ENCODE measurements at places on chromosomes 11 and 22.

- no peak for DNase-seq
Measured at GRCh38 chr11:34624069-34624468, 3.2 kb downstream of the EHF start.

GRCh38 chr11:123653827-123654565 is 428 bp downstream of the SCN3B start:
- DNase-seq, result no peak

GRCh38 chr11:1171223-1171984 is 13.7 kb downstream of the MUC5AC start:
- no peak for DNase-seq

DNA sequence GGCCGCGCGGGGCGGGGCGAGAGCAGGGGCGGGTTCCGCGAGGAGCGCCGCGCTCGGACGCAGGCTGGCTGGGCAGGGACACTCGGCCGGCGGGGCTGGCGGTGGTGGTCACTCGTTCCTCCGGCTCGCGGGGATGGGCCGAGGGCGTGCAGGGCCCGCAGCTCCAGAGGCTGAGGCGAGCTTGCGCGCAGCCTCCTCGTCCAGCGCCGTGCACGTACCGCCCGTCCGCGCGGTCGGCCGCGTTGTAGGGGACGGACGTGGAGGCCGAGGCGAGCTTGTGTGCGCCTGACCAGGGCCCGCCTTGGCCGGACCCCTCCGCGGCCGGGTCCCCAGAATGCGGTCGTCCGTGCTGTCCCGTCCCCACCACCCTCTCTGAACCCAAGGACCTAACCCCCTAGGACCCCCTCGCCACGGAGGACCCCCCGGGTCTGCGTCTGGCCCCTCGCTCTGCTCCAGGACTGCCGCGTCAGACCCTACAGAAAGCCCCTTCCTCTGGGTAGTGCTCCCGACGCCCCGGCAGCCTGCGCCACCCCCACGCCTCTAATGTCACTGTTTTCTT is 569 bp upstream of the YPEL1 start:
- no peak for DNase-seq

- peak; percentile 26 for DNase-seq
Measured at GRCh38 chr22:20741634-20742581, 32.0 kb upstream of the SERPIND1 start.

DNA sequence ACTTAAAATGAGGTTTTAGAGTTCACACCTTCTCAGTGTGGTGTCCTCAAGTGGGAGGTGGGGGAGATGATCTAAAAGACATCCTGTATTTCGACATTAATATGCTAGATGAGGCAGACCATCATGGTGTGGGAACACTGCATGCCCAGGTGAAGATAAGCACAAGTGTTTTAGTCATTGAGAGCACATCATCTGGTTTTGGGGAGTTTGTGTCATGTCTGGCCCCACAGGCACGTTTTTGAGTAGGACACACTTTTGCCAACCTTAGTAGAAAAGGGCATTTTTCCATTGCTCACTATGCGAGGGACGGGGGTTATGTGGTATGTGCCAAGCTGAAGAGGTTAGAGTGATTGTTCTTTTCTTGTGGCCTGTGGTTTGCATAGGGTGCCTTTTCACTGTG is 189.3 kb downstream of the DBX1 start:
- peak; percentile 9 for DNase-seq

- no peak for DNase-seq
Measured at GRCh38 chr11:79227308-79227707, 213.5 kb downstream of the TENM4 start.

GRCh38 chr22:22072169-22072836 is 89.7 kb upstream of the TOP3B start:
- no peak for DNase-seq

DNA sequence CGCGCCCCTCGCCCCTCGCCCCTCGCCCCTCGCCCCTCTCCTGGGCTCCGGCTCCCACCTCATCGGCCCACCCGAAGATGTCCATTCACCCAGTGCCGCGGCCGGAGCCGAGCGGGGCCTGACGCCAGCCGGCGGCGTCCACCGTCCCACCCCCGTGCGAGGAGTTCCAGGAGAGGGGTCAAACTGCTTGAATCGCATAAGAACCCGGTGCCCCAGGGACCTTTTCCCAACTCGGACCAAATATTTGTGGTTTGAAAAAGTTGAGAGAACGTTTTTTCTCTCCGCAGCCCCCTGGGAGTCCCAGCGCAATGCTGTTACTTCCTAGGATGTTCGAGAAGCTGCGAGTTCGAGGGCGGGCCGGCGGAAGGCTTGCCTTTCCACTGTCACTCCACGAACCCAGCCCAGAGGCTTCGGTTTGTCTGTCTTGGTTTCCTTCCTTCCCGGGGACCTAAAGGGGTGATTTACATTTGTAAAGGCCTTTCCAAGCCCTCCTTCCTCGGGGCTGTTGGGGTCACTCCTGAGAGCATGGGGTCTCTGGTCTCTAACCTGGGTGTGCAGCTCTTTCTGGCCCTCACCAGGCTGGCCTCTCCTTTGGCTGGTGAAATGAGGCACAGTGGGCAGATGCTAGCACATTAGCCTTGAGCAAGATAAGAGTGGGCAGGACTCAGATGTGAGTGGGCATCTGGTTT is 38.0 kb downstream of the ETS1 start:
- no peak for DNase-seq

GRCh38 chr11:1234771-1235305 is 12.0 kb downstream of the MUC5B start:
- DNase-seq, result no peak

DNA sequence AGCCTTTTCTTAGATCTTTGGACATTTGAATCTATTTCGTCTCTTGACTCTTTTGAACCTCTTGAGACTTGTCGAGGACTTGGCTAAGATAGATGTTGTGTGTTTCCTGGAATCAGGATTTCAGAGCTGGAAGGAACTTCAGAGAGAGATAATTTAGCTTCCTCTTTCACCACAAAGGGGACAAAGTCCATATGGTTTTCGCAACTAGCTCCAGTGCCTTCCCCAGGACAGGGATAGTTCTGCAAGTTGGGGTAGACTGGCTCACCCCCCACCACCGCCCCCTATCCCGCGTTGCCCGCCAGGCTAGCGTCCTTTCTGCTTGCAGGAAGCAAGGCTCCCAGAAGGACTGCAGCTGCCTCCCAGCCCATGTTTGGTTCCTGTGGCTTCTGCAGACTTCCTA is 75.7 kb upstream of the MYO18B start:
- no peak for DNase-seq

GRCh38 chr22:38611559-38611958 is 41.6 kb upstream of the DMC1 start:
- DNase-seq, result no peak

DNA sequence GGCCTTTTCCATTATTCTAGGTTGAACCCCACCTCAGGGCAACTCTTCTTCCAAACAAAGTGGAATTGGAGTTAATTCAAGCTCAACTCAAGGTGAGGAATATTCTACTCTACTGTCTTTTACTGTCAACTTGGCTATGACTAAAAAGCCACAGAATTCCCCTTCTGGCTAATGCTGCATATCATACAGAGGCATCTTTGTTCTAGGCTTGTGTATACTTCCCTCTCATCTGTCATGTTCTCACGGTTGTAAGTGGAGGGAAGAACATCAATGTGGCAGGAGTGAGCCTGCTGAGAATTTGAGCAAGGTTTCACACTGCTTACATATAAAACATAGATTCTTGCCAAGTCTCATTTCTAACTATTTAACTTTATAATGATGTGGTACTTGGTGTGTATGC is 921.4 kb upstream of the CNTN5 start:
- DNase-seq, result no peak

DNA sequence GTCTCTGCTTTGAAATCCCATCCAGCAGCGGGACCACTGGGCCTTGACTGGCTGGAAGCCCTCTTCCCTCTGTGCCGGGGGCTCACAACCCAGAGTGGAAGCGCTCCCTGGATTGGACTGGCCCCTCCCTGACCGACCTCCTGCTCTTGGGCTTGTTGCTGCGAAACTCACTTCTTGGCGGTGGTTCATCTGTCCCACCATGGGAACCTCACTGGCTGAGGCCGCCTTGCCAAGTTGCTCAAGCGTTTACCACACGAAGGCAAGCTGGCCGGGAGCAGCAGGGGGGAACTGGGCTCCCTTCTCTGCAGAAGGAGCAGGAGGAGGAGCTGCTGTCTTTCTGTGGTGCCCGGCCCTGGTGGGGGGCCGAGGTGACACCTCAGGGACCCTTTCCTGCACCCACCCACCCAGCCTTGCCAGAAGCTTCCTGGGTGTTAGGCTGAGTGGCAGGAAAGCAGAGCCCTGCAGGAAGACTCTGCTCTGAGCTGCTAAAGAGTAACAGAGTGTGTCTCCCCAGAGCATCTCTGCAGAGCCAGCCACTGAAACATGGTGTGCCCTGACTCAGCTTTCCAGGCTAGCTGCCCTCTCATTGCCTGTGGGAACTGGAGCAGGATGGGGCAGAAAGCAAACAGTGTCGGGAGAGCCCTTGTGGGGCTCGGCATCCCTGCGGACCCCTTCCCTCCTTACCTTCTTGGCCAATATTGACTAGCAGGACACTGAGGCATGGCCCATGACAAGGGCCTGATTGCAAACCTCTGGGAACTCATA is 88.5 kb upstream of the ALX4 start:
- no peak for DNase-seq

DNA sequence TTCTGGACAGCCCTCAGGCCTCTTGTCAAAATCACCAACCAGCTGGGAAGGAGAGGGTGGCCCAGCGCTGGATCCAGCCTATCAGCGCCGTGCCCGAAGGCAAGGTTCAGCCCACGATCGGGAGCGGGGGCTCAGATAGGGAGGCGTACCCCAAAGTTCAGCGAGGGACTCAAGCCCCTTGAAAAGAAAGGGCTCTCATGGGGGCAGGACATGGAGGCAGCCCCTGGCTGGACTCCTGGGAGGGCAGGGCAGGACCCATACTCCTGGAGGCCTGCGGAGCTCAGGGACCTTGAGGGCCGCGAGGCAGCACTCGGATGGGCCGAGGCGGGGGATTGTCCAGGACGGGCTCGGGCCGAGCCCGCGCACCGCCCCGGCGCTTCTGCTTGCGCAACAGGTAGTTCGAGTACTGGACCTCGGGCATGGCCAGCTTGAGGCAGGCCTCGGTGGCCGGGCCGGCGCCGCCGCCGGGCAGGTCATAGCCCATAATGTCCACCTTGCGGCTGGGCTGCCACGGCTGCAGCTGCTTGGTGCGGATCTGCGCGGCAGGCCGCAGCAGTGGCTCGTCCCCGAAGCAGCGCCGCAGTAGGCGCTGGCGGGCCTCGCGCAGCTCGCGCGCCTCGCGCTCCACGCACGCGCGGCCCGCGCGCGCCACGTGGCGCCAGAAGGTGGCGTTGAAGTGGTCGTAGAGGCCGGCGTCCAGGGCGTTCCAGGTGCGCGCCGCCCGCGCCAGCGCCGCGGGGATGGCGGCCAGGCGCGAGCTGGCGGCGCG is 6.5 kb downstream of the GAL3ST3 start:
- no peak for DNase-seq

- no peak for DNase-seq
Measured at GRCh38 chr11:33362051-33362910, 105.1 kb downstream of the HIPK3 start.

DNA sequence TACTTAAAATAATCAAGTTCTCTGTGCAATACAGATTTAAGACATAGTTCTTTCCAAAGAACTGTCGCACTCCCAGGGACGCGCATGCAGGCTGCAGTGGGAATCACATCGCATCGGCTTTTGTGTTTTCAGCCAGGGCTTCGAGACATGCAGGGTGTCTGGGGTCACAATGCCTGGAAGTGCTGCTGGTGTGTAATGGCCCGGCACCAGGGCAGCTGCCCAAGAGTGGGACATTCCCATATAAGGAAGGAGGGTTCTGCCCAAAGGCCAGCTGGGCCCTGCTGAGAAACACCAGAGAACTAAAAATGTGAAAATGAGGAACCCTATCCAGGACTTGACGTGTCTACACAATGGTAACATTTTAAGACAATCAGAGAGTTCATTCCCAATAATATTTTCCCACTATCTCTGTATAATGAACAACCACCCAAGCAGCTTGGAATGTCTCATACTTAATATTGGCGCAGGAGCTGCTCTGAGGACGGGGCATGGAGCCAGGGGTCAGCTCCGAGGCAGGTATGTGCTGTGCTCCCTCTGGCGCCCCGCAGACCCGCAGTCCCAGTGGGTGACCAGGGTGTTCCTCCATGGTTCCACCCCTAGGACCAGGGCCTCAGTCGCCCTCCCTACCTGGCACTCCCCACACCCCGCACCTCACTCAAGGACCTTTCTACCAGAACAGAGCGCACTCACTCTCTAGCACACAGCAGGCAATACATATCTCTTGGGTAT is 11.3 kb downstream of the MCAT start:
- no peak for DNase-seq

DNA sequence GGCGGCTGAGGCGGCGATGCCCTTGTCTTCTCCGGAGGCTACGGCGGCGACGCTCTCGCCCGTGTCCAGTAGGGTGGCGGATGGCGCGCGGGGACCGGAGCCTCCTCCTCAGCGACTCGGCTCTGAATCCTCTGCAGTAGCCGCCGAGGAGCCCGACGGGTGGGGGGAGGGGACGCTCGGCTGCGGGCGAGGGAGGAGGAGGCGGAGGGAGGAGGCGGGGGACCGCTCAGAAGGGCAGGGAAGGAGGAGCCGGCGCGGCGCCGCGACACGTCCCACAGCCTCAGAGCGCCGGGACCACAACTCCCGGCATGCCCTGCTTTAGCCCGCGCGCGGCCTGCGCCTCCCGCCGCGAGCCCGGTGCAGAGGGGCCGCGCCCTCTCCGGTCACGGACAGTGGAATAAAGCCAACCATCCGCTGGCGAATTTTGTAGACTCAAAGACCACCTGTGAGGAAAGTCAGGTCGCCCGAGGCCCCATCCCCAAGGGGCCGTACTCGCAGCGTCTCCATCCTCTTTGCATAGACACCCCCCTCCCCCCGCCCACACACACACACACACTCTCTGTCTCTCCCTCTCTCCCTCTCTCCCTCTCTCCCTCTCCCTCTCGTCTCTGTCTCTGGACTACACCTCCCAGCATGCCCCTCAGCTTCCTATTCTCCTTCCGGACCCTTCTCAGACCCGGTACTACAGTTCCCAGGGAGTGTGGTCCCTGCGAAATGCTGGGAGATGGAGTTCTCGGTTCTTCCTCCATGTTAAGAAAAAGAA is at the start of gene FAM168A:
FAM168A (minus strand) TSS at position 157 of the 763 bp plus-strand sequence. CDS start 129,638 bp downstream, outside the sequence.
- peak; percentile 89 for DNase-seq

DNA sequence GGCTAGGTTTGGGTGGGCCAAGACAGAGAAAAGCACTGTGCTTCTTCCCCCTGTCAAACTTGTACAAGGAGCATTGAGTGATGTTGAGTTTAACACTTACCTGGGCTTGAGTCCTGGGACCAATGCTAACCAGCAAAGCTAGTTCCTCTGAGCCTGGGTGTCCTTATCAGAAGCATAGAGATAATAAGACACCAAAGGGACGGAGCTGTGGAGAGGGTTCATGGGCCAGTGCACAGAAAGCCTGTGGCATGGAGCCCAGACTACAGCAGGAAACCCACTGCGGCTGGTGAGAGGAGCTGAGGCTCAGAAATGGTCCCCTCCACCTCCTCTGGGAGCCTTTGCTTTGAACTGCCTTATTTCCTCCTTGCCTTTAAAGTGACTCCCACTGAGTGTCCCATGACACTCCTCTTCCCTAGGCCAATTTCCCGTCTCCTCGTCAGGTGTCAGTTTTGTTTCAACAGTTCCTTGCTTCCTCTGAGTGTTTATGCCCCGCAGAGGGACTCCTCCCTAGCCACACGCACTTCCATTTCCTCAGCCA is 9.4 kb downstream of the SLCO2B1 start:
- no peak for DNase-seq
